ENCODE measurements at places on chromosomes 12 and 14.

GRCh38 chr12:119020406-119021360 lies 39.3 kb downstream of the SRRM4 start:
- no peak for DNase-seq

DNA sequence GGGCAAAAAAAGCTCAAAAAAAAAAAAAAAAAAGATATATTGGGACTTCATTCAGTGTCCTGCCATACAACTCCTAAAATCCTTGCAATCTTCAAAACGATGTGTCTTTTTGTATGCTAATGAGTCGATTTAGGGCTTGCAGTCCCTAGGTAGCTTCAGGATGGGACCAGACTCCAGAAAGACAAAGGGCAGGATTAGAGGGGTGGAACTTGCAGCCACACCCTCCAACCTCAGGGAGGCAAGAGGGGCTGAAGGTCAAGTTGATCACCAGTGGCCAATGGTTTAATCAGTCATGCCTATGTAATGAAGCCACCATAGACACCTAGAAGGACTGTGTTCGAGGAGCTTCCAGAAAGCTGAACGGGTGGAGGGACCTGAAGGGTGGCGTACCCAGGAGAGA lies 29.3 kb downstream of the TEAD4 start:
- DNase-seq, result no peak

GRCh38 chr14:67533754-67534085 lies 630 bp downstream of the PLEKHH1 start:
- DNase-seq, result no peak

DNA sequence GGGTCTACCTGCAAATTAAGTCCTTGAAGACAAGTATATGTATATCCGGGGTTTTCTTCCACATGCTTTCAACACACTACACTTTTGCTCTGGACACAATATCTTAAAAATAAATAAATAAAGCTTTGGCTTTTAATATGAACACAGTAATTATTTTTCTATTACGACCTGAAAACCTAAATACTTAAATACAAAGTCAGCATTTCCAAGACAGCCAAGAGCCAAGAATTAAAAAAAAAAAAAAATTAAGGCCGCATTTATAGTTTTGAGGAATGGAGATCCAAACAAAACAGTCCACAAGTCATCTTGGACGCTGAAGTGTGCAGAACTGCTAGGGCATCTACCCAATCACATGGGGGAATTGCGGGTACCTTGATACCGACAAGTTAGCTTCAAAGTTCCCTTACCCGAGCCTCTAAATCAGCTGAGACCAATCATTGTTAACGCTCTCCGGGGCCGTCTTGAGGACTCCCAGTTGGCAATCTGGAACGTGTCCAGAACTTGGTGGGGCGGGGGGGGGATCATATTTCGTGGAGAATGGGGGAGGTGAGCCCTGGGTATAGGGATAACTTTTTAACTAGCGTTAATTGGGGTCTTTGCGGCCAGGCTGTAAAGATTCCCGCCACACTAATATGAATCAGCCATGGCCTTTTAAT lies 731 bp upstream of the PCNX4 start:
- DNase-seq, result peak; percentile 68

DNA sequence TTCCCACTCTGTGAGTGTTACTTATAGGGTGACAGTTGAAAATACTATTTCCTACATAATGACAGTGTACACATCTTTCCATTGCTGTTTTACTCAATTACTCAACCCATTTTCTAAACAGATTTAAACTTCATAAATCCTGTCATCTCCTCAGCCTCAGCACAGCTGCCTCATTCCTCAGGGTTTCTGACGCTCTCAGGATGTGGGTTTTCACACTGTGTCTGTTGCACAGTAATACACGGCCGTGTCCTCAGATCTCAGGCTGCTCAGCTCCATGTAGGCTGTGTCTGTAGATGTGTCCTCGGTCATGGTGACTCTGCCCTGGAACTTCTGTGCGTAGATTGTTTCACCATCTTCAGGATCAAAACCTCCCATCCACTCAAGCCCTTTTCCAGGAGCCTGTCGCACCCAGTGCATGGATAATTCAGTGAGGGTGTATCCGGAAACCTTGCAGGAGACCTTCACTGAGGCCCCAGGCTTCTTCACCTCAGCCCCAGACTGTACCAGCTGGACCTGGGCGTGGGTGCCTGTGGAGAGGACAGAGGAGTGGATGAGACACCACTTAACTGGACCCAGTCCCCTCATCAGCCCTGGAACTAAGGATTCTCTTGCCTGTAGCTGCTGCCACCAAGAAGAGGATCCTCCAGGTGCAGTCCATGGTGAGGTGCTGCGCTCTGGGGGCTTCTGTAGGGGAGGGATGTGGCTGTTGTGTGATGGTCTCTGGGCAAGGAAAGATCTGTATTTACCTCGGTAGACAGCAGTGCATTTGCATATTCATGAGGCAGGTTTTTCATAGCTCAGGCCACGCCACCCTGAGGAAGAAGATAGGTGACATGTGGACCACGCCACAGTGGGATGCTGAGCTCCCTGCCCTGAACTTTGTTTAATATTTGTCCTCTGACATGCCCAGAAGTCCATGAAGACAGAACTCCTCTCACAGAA lies 750.2 kb downstream of the TMEM121 start:
- DNase-seq, result no peak

- no peak for DNase-seq
Observed at GRCh38 chr12:52209321-52209720, 17.5 kb upstream of the KRT80 start.

GRCh38 chr12:124391340-124392261 lies 96.7 kb downstream of the RFLNA start:
- DNase-seq, result peak; percentile 82

DNA sequence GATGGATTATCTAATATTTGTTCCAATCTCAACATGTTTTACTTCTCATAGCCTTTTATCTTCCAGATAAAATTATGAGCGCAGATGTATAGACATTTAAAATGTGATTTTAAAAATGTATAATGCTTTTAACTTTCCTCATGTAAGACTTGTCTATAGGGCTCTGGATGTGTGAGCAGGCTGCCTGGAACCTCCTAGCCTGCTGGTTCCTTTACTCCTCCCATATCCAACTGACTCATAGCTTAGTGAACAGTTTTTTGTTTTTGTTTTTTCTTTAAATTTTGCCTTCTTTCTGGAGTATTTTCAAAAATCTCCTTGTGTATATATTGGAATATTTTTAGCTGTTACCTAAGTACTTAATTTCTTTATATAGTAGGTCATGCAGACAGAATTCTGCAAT lies 115.4 kb downstream of the PDE3A start:
- DNase-seq, result peak; percentile 51

GRCh38 chr12:25249931-25250738 lies 594 bp downstream of the KRAS start:
- DNase-seq, result peak; percentile 44

GRCh38 chr12:130838284-130838950 lies 633 bp downstream of the STX2 start:
- DNase-seq, result peak; percentile 40

DNA sequence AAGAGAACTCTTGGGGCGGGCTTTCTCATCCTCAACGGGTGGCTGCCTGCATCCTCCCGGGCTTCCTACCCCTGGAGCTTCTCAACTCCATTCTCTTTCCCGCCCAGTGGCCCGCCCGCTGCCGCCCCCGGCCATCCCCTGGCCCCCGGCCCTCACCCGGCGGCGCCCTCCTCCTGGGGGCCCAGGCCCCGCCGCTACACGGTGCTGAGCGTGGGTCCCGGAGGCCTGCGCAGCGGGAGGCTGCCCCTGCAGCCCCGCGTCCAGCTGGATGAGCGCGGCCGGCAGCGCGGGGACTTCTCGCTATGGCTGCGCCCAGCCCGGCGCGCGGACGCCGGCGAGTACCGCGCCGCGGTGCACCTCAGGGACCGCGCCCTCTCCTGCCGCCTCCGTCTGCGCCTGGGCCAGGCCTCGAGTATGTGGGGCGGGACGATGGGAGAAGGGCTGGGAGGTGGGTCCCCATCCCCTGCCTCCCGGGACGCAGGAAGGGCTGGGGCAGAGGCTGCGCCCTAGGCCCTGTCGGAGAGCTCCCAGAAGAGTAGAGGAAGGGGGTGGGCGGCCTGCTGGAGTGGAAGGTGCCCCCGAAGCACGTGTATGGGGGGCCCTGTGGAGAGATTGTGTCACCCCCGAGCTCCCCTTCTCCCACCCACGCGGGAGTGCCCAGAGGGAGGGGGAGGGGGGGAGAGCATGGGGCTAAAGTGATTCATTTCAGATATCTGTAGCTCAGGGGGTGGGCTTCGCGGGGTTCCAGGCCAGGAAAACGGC lies 1.5 kb downstream of the LAG3 start:
- DNase-seq, result no peak
